ENCODE measurements at places on chromosomes 12 and 14. TPM values are rescaled to one million over a fixed set of nuclear protein-coding genes. Genes with fewer than 3 reads are reported as not detected.

The GRIP1 gene
- not detected for total RNA-seq

The TBX3 gene
- total RNA-seq, result not detected

The ATP2B1 gene
- total RNA-seq, result 15.9 TPM

The SLC10A1 gene
- not detected for total RNA-seq

The GPR65 gene
- total RNA-seq, result 13.8 TPM

The ADCY4 gene
- 5.3 TPM for total RNA-seq

The CD69 gene
- total RNA-seq, result 106 TPM

The SMCO2 gene
- total RNA-seq, result 1.4 TPM

The ERBB3 gene
- total RNA-seq, result 1.3 TPM

The CLEC4D gene
- total RNA-seq, result not detected

The DCAF4 gene
- total RNA-seq, result 15.1 TPM

The ACSS3 gene
- total RNA-seq, result 0.05 TPM

The LRIG3 gene
- total RNA-seq, result 0.27 TPM

The C14orf93 gene
- 10.1 TPM for total RNA-seq

The FIGNL2 gene
- total RNA-seq, result 0.15 TPM

The DENND5B gene
- total RNA-seq, result 0.10 TPM

The TMEM233 gene
- total RNA-seq, result not detected

The DAO gene
- not detected for total RNA-seq

The PRIMA1 gene
- total RNA-seq, result not detected

The GPX2 gene
- total RNA-seq, result not detected

The RHOJ gene
- total RNA-seq, result not detected

The SPIC gene
- total RNA-seq, result not detected

The GPR84 gene
- 2.4 TPM for total RNA-seq

The CLMN gene
- 0.29 TPM for total RNA-seq

The NFATC4 gene
- not detected for total RNA-seq

The SLC5A8 gene
- total RNA-seq, result not detected

The KRT83 gene
- not detected for total RNA-seq

The CKAP4 gene
- total RNA-seq, result 3.8 TPM

The GPR33 gene
- total RNA-seq, result not detected

The KLHL33 gene
- not detected for total RNA-seq

The RNASE3 gene
- total RNA-seq, result not detected

The GPR137C gene
- 0.47 TPM for total RNA-seq

The BCAT1 gene
- total RNA-seq, result 38.0 TPM

The KIAA0586 gene
- 23.4 TPM for total RNA-seq

The TAS2R20 gene
- 1.8 TPM for total RNA-seq

The DNAH10 gene
- total RNA-seq, result 0.25 TPM

The SYNE3 gene
- total RNA-seq, result 72.5 TPM

The PLA2G1B gene
- total RNA-seq, result not detected

The CPNE6 gene
- not detected for total RNA-seq

The LRRC10 gene
- total RNA-seq, result not detected

The SOAT2 gene
- total RNA-seq, result not detected

The SNRPF gene
- total RNA-seq, result 36.7 TPM

The SLC25A47 gene
- total RNA-seq, result not detected

The TEX22 gene
- 4.5 TPM for total RNA-seq

The SHMT2 gene
- total RNA-seq, result 166 TPM

The PSME1 gene
- 545 TPM for total RNA-seq

The SLC24A4 gene
- total RNA-seq, result 0.07 TPM

The BATF gene
- 149 TPM for total RNA-seq

The AGAP2 gene
- 70.2 TPM for total RNA-seq

The GYS2 gene
- 0.24 TPM for total RNA-seq

The GLIPR1L2 gene
- total RNA-seq, result not detected

The AQP6 gene
- total RNA-seq, result not detected

The EPYC gene
- not detected for total RNA-seq

The BRAP gene
- total RNA-seq, result 21.7 TPM

The BIN2 gene
- 187 TPM for total RNA-seq

The OTX2 gene
- not detected for total RNA-seq

The NELL2 gene
- 47.1 TPM for total RNA-seq

The TSHR gene
- total RNA-seq, result 3.6 TPM

The TAS2R8 gene
- not detected for total RNA-seq

The TAS2R19 gene
- total RNA-seq, result 4.5 TPM
